G401 (cell line): ENCODE measurements at places on chromosomes 4 and X.

- no peak for DNase-seq
Measured at GRCh38 chrX:129581904-129582303, 41.8 kb downstream of the OCRL start.

- peak; percentile 17 for DNase-seq
Measured at GRCh38 chrX:40058719-40059118, 39.0 kb downstream of the BCOR start.

DNA sequence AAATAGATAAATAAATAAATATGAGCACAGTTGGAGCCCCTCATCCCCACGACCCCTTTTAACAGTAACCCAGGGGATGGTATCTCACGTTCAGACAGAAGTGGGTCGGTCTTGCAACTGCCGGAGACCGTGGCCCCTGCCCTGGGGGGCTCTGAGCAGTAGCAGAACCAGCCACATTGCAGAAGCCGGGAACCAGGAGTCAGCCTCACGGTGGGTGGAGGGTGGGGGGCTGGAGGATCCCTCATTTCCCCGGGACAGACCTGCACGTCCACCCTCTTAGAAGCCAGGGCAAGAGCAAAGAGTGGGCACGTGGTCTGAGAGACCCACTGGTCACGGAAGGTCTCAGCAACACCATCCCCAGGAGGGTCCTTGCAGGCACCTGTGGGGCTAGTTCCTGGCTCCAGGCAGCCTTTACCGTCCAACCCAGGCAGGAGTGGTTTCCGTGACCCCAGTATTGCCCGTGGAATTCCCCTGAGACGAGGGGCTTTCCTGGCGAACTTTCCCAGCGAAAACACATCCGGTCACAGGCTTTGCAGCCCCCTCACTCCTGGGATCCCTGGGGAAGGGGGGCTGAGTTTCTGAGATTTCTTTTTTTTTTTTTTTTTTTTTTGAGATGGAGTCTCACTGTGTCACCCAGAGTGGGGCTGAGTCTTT, 8.8 kb upstream of the IL3RA start:
- DNase-seq = no peak

- no peak for DNase-seq
Measured at GRCh38 chrX:6777238-6778002, 242.5 kb upstream of the VCX3A start.

GRCh38 chrX:3738509-3738908, 25.1 kb upstream of the PRKX start:
- DNase-seq = no peak

- DNase-seq = peak; percentile 14
Measured at GRCh38 chrX:57453901-57454300, 137.9 kb upstream of the ZXDB start.

DNA sequence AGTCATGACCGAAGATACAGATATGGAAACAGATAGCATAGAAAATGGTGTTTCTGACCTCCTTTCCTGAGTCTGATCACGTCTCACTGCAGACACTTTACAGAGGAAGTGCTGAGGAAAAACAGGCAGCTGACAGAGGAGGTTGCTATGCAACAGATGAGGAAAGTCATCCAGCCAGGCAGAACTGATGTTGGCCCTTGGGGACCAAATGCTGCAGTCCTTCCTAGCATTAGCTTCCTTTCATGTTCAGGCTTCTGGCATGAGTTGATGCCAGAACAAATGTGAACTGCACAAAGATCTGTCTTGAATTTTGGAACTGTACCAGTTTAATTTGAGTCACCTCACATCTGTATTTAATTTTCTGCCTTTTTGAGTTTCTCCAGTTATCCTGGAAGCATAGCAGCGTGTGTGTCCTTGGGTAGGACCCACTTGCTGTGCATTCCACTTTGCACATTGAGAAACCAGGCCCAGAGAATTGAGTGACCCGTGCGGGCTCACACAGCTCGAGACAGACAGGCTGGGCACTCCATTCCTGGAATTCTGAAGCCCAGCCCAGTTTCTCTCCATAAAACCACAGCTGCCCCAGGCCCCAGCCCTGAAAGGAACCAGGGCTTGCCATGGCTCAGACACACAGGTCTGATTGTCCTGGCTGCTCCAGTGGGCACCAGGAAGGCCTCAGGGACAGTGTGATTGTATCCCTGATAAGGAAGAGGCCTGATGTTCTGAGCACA, 1.4 kb upstream of the MAGED1 start:
- no peak for DNase-seq

- DNase-seq = no peak
Measured at GRCh38 chr4:82275431-82276331, 98.1 kb downstream of the HNRNPD start.

DNA sequence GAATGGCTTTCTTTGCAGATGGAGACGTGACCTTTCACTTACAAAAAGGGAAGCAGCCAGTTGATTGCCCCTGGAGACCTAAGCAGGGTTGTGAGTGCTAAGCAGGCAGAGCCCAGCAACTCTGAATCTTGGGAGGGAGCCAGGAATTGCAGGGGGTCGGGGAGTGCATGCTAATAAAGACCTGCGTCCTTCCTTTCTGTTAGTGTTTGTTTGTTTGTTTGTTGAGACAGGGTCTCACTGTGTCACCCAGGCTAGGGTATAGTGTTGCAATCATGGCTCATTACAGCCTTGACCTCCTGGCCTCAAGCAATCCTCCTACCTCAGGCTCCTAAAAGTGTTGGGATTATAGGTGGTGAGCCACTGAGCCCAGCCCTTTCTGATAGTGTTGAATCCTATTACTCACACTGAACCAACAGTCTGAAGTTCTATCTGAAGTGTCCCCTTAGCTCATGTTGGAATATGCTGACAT, 137.4 kb downstream of the CEP135 start:
- DNase-seq = no peak

DNA sequence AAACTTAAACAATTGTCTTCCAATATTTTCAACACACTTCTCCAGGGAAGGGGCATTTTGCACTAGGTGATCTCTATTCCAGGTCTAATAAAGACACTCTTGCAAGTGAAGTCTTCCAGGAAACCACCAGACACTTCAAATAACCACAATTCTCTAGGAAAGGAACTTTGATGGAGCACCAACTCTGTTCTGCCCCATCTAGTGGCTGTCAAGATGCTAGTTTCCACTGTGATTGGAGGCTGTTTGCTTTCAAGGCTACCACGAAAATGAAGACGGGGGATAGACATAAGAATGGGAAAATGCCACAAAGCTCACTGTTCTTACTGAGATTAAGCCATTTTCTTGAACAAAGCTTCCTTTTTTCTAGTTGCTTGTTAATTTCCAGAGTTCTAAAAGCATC, 100.6 kb upstream of the F9 start:
- peak; percentile 0 for DNase-seq
